ENCODE measurements at places on chromosomes 4 and X. TPM values are rescaled to one million over a fixed set of nuclear protein-coding genes. Genes with fewer than 3 reads are reported as not detected.

EREG gene
- total RNA-seq = 0.22 TPM

- no peak overlapping the region for H3K27ac ChIP-seq
- H3K4me3 ChIP-seq = no peak overlapping the region
- no peaks in the 10 kb centered on the region for H3K36me3 ChIP-seq
- no peaks in the 10 kb centered on the region for H3K27me3 ChIP-seq
- H3K4me1 ChIP-seq = no peaks in the 10 kb centered on the region
Measured at GRCh38 chr4:88247148-88247547, 37.2 kb downstream of the PPM1K start.

- H3K27me3 ChIP-seq = peaks cover 19% of the 10 kb centered on the region
- DNase-seq = no peak
- no peak overlapping the region for H3K4me3 ChIP-seq
- no peaks in the 10 kb centered on the region for H3K36me3 ChIP-seq
- H3K27ac ChIP-seq = no peak overlapping the region
Measured at GRCh38 chrX:12686331-12686730, 104.9 kb upstream of the PRPS2 start.

DNA sequence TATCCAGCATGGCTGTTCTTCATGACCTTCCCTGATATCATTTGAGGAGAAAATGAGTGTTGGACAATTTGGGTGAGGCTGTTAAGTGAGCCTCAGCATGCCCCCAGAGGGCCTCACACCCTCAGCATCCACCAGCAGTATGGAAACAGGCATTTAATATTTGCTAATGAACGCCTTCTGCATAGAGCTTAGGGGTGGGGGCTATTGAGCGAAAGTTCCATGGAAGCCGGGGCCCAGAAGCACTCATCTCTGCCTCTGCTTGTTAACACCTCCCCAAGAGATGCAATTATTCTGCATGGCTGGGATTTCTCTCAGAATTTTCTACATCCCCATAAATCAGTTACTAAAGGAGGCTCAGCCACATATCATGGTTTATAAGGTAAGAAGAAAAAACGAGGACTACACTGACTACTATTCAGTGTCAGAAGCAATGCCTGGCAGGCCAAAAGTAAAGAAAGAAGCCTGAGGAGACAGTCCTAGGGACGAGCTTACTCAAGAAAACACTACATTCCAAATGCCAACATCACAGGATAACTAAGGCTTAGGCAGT, 100.1 kb upstream of the MAP3K15 start:
- DNase-seq = no peak
- peaks cover 4% of the 10 kb centered on the region for H3K36me3 ChIP-seq
- no peaks in the 10 kb centered on the region for H3K27me3 ChIP-seq
- peaks cover 10% of the 10 kb centered on the region for H3K4me1 ChIP-seq
- H3K4me3 ChIP-seq = no peak overlapping the region
- H3K27ac ChIP-seq = no peak overlapping the region

- H3K36me3 ChIP-seq = peaks cover 30% of the 10 kb centered on the region
- no peak overlapping the region for H3K4me3 ChIP-seq
- peaks cover 10% of the 10 kb centered on the region for H3K4me1 ChIP-seq
- no peak overlapping the region for H3K27ac ChIP-seq
Measured at GRCh38 chr4:39259571-39260330, 77.4 kb downstream of the WDR19 start.
